ENCODE measurements at places on chromosomes 6 and 20.

- no peaks in the 10 kb centered on the region for H3K27me3 ChIP-seq
- no peaks in the 10 kb centered on the region for H3K36me3 ChIP-seq
- no peaks in the 10 kb centered on the region for H3K4me1 ChIP-seq
Observed at GRCh38 chr20:60009318-60009717, 51.1 kb downstream of the CDH26 start.

DNA sequence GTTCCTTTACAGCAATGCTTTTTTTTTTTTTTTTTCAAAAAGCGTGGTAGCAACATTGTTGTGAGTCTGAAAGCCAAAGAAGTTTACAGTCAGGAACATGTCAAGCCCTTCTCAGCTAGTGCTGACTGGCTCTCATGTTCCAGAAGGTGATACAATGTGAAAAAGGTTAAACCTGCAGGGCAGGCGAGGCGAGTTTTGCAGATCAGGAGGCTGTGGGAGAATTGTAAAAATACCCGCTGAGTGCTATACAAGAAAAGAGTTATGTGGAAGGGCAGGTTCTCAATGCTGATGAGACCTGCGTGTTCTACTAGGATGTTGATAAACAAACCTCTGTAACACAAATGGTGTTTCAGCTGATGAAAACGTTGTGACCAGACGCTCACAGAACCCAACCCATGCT is 30.9 kb upstream of the RPP40 start:
- H3K27ac ChIP-seq = no peak overlapping the region
- no peaks in the 10 kb centered on the region for H3K4me1 ChIP-seq
- H3K27me3 ChIP-seq = no peaks in the 10 kb centered on the region
- H3K4me3 ChIP-seq = no peak overlapping the region
- no peak for DNase-seq
- H3K36me3 ChIP-seq = no peaks in the 10 kb centered on the region

DNA sequence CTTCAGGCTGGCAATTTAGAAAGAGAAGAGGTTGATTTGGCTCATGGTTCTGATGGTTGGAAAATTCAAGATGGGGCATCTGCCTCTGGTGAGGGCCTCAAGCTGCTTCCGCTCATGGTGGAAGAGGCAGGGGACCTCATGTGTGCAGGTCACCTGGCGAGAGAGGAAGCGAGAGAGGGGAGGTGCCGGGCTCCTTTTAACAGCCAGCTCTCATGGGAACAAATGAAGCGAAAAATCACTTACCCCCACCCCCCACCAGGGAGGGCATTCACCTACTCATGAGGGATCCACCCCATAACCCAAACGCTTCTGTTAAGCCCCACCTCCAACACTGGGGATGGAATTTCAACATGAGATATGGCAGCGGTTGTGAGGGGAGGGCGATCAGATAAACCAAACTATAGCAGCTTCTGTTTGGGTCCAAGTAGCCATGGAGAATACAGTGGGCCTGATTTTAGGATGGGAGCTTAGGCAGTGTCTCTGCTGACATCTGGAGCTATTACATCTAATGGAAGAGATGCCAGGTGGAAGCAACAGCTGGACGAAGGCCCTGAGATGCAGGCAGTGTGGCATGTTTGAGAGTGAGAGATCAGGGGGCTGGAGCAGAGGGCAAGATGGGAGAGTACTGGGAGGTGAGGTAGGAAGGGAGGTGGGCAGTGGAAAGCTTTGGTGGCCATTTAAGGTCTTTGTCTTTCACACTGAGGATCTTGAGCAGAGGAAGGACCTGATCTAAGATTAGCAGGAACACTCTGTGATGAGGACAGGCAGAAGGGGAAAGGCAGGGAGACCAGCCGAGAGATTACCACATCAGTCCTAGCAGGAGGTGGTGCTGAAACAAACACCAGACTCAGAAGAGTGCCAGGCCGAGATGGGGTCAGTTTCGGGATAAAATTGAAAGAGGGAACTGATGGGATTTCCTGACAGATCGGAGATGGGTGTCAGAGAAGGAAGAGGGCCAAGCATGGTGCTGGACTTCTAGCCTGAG is 161.8 kb downstream of the NFATC2 start:
- DNase-seq = no peak
- no peak overlapping the region for H3K27ac ChIP-seq
- H3K4me3 ChIP-seq = no peak overlapping the region
- H3K27me3 ChIP-seq = no peaks in the 10 kb centered on the region

DNA sequence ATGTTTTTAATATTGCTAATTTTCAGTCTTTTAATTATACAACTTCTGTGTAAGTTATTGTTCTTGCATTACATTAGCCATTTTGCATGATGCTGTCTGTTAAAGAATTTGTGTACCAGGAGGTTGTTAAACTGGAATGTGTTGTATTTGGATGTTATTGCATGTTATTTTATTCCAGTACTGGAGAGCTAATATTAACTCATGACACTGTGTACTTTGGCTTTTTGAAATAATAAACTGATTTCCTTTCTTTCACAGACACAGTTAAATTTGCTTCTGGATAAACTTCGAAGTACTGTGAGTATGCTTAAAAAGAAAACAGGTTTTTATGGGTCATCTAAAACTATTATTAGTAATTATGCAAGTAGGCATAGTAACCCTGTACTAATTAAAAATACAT is 121.3 kb downstream of the MYO6 start:
- no peak for DNase-seq
- H3K27me3 ChIP-seq = no peaks in the 10 kb centered on the region
- H3K4me3 ChIP-seq = no peak overlapping the region
- H3K27ac ChIP-seq = no peak overlapping the region
- no peaks in the 10 kb centered on the region for H3K36me3 ChIP-seq

DNA sequence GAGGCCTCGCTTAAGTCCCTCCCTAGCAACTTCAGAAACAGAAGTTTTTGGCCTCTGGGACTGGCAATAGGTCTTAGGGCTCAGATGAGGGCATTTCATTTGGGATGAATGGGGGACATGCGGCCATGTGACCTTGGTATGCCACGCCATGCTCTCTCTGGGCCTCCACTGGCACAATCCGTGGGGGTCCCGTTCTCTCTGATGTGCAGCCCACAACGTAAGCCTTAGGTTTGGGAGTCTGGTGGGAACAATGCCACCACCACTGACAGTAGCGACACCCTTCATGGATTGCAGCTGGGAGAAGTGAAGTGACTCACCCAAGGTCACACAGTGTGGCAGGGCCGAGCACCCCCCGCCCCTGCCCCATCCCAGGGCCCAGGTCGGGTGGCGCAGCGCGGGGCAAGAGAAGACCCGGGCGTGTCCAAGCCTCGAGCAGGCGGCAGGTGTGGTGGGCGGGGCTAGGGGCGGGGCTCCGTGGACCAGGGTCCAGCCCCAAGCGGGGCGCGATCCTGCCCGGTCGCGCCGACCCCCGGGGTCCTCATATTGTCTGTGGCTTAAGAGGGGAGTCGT is 864 bp upstream of the CEBPB start:
- peak; percentile 53 for DNase-seq
- peak overlapping the region; percentile 95 for H3K4me3 ChIP-seq
- H3K36me3 ChIP-seq = no peaks in the 10 kb centered on the region
- H3K27ac ChIP-seq = peak overlapping the region; percentile 100
- no peaks in the 10 kb centered on the region for H3K27me3 ChIP-seq
- H3K4me1 ChIP-seq = peaks cover 6% of the 10 kb centered on the region

DNA sequence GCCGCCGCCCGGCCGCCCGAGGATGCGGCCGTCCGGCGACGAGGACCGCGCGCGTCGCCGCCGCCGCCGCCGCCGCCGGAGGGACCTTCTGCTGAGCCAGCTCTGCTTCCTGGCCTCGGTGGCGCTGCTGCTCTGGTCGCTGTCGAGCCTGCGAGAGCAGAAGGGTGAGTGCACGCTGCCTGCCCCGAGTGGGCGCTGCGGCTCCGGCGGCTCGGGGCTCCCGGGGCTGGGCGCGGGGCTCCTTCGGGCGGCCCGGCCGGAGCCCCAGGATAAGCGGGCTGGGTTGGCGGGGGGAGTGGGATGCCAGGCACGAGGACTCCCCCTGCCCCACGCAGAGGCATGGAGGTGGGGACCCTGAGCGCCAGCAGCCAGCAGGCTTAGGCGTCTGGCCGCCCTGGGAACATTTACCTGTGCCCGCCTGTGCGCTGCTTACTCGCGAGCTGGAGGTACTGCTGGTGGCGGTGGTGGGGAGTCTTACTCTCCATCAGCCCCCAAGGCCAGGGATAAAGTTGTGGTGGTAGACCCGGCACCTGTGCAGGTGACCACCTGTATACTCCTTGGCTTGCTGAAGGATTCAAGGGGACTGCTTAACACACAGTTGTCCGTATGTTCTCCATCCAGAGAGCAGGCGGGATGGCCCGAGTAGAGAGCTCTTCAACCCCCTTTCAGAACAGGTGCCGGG is 520 bp downstream of the SLC24A3 start:
- peak overlapping the region; percentile 58 for H3K27ac ChIP-seq
- H3K36me3 ChIP-seq = no peaks in the 10 kb centered on the region
- peak overlapping the region; percentile 91 for H3K4me3 ChIP-seq
- DNase-seq = peak; percentile 71
- H3K4me1 ChIP-seq = peaks cover 8% of the 10 kb centered on the region
- H3K27me3 ChIP-seq = no peaks in the 10 kb centered on the region

- H3K36me3 ChIP-seq = no peaks in the 10 kb centered on the region
- no peak overlapping the region for H3K27ac ChIP-seq
- H3K27me3 ChIP-seq = no peaks in the 10 kb centered on the region
- no peaks in the 10 kb centered on the region for H3K4me1 ChIP-seq
Observed at GRCh38 chr6:134402372-134402984, 84.6 kb upstream of the SGK1 start.

DNA sequence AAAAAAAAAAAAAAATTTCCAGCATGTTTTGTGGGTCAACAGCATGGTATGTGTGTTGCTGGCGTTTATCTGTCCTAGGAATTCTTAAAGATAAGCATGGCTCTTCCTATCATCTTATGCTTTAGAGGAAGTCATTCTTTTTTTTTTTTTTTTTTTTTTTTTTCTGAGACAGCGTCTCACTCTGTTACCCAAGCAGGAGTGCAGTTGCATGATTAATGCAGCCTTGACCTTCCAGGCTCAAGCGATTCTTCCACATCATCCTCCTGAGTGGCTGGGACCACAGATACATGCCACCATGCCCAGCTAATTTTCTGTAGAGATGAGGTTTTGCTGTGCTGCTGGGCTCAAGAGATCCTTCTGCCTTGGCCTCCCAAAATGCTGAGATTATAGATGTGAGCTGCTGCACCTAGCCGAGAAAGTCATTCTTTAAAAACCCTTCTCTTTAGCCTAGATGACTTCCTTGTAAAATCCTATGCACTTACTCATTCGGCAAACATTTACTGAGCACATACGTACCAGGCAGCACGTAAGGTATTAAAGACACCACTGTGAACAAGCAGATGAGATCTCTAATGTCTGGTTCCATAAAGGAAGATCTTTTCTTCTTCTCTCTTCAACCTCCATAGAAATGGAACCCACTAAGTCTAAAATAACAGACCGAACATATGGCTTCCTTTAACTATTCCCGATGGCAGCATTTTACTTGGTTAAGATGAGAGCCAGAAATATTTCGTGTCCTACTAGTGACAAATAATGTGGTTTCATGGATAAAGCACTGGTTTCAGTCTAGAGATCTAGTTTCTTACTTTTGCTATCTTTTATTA is 122.4 kb downstream of the RIN2 start:
- H3K27ac ChIP-seq = peak overlapping the region; percentile 34
- H3K4me1 ChIP-seq = no peaks in the 10 kb centered on the region
- no peaks in the 10 kb centered on the region for H3K36me3 ChIP-seq
- no peak overlapping the region for H3K4me3 ChIP-seq
- no peaks in the 10 kb centered on the region for H3K27me3 ChIP-seq
- DNase-seq = no peak

DNA sequence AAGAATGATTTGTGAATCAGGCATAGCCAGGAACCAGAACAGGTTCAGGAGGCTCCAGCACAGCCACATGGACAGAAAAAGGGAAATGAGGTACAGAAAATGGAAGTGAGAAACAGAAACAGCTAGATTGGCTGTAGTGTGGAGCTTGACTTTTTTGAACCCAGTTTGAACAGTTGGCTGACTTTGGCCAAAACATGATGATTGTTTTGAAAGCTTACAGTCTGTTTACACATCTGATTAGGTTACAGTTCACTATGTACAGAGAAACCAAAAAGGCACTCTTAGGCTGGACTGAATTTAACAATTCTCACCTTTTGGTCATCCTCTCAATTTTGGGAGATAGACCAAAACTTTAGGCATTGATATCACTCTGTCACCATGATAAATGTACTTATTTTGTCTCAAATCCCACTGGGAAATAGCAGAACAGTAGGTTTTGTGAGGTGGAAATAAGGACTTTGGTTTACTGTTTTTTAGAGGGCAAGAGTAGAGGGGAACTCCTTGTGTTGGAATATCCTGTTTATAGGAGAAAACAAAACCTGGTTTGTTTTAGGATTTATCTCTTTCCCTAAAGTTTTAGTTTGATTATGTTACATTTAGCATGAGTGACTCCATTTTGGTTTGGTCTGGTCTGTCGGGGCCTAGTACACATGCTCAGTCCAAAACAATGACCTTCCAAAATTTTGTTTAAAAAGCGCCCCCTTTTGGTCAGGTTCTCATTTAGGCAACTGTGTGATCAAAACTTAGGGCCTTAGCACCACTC is 123.1 kb downstream of the OLIG3 start:
- H3K27ac ChIP-seq = no peak overlapping the region
- DNase-seq = no peak
- no peaks in the 10 kb centered on the region for H3K4me1 ChIP-seq
- peaks cover 5% of the 10 kb centered on the region for H3K36me3 ChIP-seq

- H3K4me3 ChIP-seq = no peak overlapping the region
- no peaks in the 10 kb centered on the region for H3K36me3 ChIP-seq
- no peaks in the 10 kb centered on the region for H3K4me1 ChIP-seq
- H3K27ac ChIP-seq = no peak overlapping the region
Observed at GRCh38 chr20:44218446-44218845, 7.9 kb upstream of the OSER1 start.

DNA sequence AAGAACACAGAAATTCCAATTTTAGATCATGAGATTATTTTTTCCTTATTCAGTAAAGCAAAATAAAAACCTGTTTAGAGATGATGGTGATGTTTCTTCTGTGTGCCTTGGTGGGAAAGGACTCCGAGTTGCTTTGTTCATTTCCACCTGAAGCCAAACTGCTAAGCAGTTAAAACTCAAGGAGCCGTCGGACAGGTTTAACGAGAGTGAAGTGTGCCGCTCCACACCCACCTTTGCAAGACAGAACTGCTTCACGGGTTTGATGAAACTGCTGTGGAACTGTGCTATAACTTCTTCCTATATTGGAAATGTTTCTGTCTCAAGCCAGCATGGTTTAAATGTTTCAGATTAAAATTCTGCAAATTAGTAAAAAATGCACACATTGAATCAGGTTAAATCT is 9.2 kb upstream of the DSP start:
- peak; percentile 78 for DNase-seq
- H3K4me3 ChIP-seq = no peak overlapping the region
- H3K4me1 ChIP-seq = no peaks in the 10 kb centered on the region
- H3K36me3 ChIP-seq = no peaks in the 10 kb centered on the region
- H3K27ac ChIP-seq = no peak overlapping the region
